ENCODE measurements at places on chromosomes 4 and X. TPM values are rescaled to one million over a fixed set of nuclear protein-coding genes. Genes with fewer than 3 reads are reported as not detected.
A peak's percentile ranks its signal among the peaks of the same experiment; 100 is the strongest.

- no peak overlapping the region for H3K4me3 ChIP-seq
- no peaks in the 10 kb centered on the region for H3K36me3 ChIP-seq
- H3K27ac ChIP-seq = no peak overlapping the region
- H3K27me3 ChIP-seq = no peaks in the 10 kb centered on the region
Measured at GRCh38 chr4:20570981-20571715, 129.1 kb upstream of the PACRGL start.

DNA sequence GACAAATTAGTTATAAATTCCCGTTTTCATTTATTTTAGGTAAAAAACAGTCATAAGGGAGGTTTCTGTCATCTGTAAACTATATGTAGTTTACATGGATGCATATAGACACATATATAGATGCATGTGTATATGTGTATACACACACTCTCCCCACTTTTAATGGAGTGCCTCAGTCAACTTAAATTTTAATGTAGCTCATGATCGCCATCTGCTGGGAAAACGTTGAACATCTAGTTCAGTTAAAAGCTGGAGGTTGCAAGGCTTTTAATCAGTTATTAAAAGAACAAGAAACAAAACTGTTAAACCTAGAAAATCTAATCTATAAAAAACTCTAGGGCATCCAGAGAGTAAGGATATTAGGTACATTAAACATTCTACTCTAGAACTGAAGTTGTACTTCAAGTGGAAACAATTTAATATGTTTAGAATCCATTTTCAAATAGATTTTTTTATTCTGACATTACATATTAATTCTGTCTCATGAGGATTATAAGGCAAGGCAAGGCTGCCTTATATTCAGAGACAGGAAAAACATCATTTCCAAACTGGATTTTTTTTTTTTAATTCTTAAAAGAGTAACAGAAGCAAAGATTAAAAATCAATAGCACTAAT lies 122.6 kb downstream of the SHISA3 start:
- H3K27me3 ChIP-seq = no peaks in the 10 kb centered on the region
- peak; percentile 3 for DNase-seq
- H3K4me1 ChIP-seq = no peaks in the 10 kb centered on the region
- peaks cover 28% of the 10 kb centered on the region for H3K36me3 ChIP-seq
- no peak overlapping the region for H3K4me3 ChIP-seq

GRCh38 chrX:134338527-134338926 lies 101.5 kb downstream of the CCDC160 start:
- no peaks in the 10 kb centered on the region for H3K27me3 ChIP-seq
- no peak overlapping the region for H3K4me3 ChIP-seq
- no peaks in the 10 kb centered on the region for H3K4me1 ChIP-seq
- no peak overlapping the region for H3K27ac ChIP-seq

DNA sequence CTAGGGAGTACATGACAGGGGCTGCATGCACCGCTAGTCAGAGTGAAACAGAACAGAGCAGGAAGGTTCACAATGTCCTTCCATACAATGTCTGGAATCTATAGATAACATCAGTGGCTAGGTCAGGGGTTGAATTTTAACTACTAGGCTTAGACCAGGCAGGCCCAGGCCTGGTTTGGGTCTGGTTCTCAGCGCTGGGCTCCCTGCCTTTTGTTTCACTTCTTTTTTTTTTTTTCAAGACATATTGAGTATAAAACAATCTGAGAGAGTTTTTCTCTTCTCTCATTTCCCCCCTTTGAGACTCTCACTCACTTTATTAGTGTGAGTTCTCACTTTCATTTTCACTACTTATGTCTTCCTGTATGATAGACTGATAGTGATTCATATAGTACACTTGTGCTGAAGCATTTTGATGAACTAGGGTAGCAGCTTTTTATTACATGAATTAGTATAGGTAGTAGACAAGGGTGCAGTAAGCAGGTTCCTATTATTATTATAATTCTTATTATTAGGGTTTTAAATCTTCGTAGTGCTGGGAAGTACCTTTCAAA lies 120.0 kb upstream of the ZDHHC15 start:
- no peak overlapping the region for H3K27ac ChIP-seq
- H3K4me3 ChIP-seq = no peak overlapping the region
- H3K27me3 ChIP-seq = no peaks in the 10 kb centered on the region
- DNase-seq = no peak
- H3K4me1 ChIP-seq = no peaks in the 10 kb centered on the region
- no peaks in the 10 kb centered on the region for H3K36me3 ChIP-seq

TMEM184C gene
- total RNA-seq = 10.1 TPM

GRCh38 chr4:167088115-167088514 lies 146.2 kb downstream of the SPOCK3 start:
- no peak overlapping the region for H3K27ac ChIP-seq
- H3K36me3 ChIP-seq = no peaks in the 10 kb centered on the region
- no peak for DNase-seq
- H3K27me3 ChIP-seq = no peaks in the 10 kb centered on the region

- no peaks in the 10 kb centered on the region for H3K4me1 ChIP-seq
- no peaks in the 10 kb centered on the region for H3K36me3 ChIP-seq
- no peak overlapping the region for H3K4me3 ChIP-seq
- no peaks in the 10 kb centered on the region for H3K27me3 ChIP-seq
- H3K27ac ChIP-seq = no peak overlapping the region
Measured at GRCh38 chr4:175772170-175772705, 39.8 kb downstream of the GPM6A start.

DNA sequence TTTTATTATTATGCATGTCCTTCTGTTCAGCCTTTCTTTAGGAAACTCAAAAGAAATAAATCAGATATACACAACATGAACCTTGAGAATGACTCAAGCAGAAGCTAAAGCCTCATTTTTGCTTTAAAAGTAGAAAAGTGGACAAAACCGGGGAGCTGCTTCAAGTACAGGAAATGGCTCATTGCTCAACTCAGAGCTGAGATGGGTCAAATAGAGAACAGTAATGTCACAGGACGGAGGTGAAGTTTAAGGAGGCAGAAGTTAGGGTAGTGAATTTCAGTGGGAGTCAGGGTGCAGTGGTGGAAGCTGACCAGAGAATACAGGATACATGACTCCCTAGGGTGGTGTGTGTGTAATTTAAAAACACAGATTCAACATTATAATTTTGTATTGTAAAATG lies 22.2 kb downstream of the PHKA2 start:
- no peak overlapping the region for H3K27ac ChIP-seq
- DNase-seq = no peak
- no peak overlapping the region for H3K4me3 ChIP-seq
- H3K4me1 ChIP-seq = peaks cover 2% of the 10 kb centered on the region
- no peaks in the 10 kb centered on the region for H3K27me3 ChIP-seq
- H3K36me3 ChIP-seq = no peaks in the 10 kb centered on the region

ZMAT1 gene
- 19.2 TPM for total RNA-seq

SSX3 gene
- total RNA-seq = not detected

GRCh38 chrX:11311706-11312105 lies 18.5 kb downstream of the AMELX start:
- no peak overlapping the region for H3K4me3 ChIP-seq
- no peaks in the 10 kb centered on the region for H3K4me1 ChIP-seq
- no peaks in the 10 kb centered on the region for H3K36me3 ChIP-seq
- no peaks in the 10 kb centered on the region for H3K27me3 ChIP-seq

MGAT4D gene
- total RNA-seq = not detected

GPR34 gene
- not detected for total RNA-seq

TCP11X2 gene
- not detected for total RNA-seq

NKAP gene
- 14.5 TPM for total RNA-seq

- no peaks in the 10 kb centered on the region for H3K36me3 ChIP-seq
- H3K27me3 ChIP-seq = peaks cover 3% of the 10 kb centered on the region
- no peaks in the 10 kb centered on the region for H3K4me1 ChIP-seq
- no peak overlapping the region for H3K27ac ChIP-seq
Measured at GRCh38 chr4:170110285-170110672, 20.5 kb upstream of the AADAT start.

SH2D1A gene
- 41.5 TPM for total RNA-seq

DNA sequence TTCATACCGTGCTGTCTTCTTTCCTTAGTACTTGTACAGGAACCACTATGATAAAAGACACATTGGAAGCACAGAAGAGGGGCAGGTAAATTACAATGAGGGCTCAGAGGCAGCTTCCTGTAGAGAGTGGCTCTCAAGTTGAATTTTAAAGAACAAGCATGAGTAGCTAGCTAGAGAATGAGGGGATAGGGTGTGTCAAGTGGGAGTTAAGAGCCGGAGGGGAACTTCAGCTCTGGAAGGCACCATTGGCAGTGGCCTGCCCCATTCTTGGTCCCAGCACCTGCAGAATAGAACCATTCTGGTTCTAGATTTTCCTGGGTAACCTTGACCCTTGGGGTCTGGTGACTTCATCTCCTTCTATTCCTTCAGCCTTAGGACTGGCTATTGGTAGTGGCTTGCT lies 34.0 kb upstream of the JADE1 start:
- no peak overlapping the region for H3K4me3 ChIP-seq
- H3K27ac ChIP-seq = no peak overlapping the region
- DNase-seq = no peak
- no peaks in the 10 kb centered on the region for H3K27me3 ChIP-seq
- no peaks in the 10 kb centered on the region for H3K4me1 ChIP-seq

FAM9B gene
- total RNA-seq = not detected

DNA sequence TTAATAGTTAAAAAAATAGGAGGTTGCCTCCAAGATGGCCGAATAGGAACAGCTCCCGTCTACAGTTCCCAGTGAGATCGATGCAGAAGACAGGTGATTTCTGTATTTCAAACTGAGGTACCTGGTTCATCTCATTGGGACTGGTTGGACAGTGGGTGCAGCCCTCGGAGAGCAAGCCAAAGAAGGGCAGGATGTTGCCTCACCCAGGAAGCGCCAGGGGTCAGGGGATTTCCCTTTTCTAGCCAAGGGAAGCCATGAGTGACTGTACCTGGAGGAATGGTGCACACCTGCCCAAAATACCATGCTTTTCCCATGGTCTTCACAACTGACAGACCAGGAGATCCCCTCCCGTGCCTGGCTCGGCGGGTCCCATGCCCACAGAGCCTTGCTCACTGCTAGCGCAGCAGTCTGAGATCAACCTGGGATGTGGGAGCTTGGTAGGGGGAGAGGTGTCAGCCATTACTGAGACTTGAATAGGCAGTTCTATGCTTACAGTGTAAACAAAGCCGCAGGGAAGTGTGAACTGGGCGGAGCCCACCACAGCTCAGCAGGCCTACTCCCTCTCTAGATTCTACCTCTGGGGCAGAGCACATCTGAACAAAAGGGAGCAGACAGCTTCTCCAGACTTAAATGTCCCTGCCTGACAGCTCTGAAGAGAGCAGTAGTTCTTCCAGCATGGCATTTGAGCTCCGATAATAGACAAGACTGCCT lies 47.5 kb downstream of the PPA2 start:
- H3K27ac ChIP-seq = no peak overlapping the region
- H3K4me1 ChIP-seq = peaks cover 6% of the 10 kb centered on the region
- no peaks in the 10 kb centered on the region for H3K27me3 ChIP-seq

DNA sequence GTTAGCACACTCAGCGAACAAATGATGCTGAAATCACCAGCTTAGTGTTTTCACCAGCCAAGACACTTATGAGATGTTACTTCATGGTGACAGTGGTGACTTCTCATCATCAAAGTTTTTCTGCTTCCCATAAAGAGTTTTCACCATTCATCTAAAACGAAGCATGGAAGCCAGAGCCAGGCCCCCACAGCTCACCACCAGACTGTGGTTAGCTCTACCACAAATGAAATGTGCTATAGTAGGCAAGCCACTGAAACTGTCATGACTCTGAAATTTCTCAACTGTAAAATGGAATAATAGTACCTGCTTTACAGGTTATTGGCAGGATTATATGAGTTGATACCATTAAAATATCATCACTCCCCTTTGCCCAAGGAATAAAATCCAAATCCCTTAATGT lies 56.4 kb upstream of the HHIP start:
- H3K27me3 ChIP-seq = no peaks in the 10 kb centered on the region
- no peak overlapping the region for H3K4me3 ChIP-seq
- no peak overlapping the region for H3K27ac ChIP-seq
- no peak for DNase-seq
- no peaks in the 10 kb centered on the region for H3K4me1 ChIP-seq

DNA sequence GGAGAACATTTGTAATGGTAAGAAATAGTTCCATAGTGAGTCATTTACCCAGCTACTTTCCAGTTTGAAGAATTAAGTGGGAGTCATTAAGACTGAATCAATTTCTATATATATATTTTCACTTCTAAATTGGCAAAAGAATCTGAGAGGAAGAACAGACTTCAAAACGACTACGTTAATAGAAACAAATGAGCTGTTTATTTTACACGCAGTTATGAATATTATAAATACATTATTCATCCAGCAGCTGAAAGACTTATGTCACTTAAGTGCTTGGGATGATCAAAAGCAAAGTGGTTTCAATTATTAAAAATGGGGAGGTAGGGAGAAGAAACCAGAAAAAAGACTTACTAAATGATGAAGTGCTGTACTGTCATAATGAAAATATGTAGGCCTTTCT lies 260.5 kb upstream of the DDX53 start:
- no peaks in the 10 kb centered on the region for H3K27me3 ChIP-seq
- H3K4me1 ChIP-seq = no peaks in the 10 kb centered on the region
- no peak overlapping the region for H3K27ac ChIP-seq
- no peak overlapping the region for H3K4me3 ChIP-seq
- DNase-seq = no peak

DNA sequence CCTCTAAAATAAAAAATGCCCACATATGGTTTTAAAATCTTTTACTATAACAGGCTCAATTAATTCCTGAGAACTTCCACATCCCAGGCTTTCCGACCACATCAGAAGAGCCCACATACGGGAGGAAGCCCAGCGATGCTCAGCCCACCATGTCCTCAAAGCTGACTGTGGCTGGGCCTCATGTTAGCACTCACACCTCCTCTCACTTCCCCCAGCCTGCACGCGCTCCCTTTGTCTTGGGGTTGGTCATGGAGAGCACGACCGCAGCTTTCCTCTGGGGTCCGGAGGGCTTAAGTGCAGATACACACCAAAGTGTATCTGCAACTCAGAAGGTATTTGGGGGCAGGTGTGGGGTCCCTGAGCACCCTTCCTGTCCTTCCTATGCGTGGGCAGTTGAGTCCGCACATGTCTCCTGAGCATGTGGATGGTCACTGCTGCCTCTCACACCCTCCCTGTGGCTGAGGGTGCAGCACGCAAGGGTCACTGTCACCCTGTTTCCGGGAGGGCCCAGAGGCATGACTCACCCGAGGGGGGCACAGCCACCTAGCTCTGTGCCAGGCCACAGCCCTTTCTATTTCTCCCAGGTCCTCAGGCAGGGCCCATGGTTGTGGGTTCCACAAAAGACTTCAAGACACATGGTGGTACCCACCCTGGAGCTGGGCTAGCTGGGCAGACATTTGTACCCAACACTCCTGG lies 21.2 kb downstream of the WDR1 start:
- peaks cover 99% of the 10 kb centered on the region for H3K4me1 ChIP-seq
- no peaks in the 10 kb centered on the region for H3K27me3 ChIP-seq
- H3K4me3 ChIP-seq = no peak overlapping the region
- no peak for DNase-seq
- peak overlapping the region; percentile 59 for H3K27ac ChIP-seq

MAP3K15 gene
- not detected for total RNA-seq

FTHL17 gene
- total RNA-seq = not detected

DNA sequence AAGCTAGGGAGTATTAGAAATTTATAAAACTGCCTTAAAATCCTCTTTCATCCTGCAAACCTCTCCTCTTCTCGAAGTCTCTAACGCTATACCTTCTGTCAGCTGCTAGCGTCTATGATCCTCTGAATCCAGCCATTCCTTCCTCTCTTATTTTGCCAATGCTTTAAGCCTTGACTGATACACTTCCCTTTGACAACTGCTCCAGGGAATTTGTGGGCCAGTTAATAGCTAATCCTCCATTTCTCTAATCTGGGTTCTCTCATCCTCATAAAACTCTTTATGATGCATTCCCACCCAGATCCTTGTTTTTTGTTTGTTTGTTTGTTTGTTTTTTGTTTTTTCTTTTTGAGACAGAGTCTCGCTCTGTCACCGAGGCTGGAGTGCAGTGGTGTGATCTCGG lies 293.6 kb upstream of the PUDP start:
- no peak overlapping the region for H3K27ac ChIP-seq
- no peaks in the 10 kb centered on the region for H3K4me1 ChIP-seq
- no peaks in the 10 kb centered on the region for H3K36me3 ChIP-seq
- no peaks in the 10 kb centered on the region for H3K27me3 ChIP-seq

GRCh38 chr4:2961421-2961810 lies 1.8 kb downstream of the NOP14 start:
- peaks cover 24% of the 10 kb centered on the region for H3K36me3 ChIP-seq
- no peak for DNase-seq
